NCI-H187 (cell line): ENCODE measurements at places on chromosomes 12 and 14.

GRCh38 chr14:24971255-24971654, 78.7 kb downstream of the STXBP6 start:
- no peak for DNase-seq

DNA sequence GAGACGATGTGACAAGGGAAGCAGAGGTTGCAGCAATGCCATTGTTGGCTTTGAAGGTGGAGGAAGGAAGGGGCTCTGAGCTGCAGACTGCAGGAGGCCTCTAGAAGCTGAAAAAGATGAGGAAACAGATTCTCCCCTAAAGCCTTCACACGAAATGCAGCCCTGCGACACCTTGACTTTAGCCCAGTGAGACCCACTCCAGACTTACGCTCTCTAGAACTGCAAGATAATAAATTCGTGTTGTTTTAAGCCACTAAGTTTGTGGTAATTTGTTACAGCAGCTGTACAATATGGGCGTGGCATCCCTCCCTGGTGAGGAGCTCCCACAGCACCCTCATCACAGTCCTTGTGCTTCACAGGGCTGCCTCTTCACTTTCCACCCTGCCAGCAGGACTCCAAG, 53.2 kb downstream of the GOLGA5 start:
- DNase-seq = no peak

- DNase-seq = no peak
Measured at GRCh38 chr12:32490801-32491200, 91.4 kb downstream of the FGD4 start.

DNA sequence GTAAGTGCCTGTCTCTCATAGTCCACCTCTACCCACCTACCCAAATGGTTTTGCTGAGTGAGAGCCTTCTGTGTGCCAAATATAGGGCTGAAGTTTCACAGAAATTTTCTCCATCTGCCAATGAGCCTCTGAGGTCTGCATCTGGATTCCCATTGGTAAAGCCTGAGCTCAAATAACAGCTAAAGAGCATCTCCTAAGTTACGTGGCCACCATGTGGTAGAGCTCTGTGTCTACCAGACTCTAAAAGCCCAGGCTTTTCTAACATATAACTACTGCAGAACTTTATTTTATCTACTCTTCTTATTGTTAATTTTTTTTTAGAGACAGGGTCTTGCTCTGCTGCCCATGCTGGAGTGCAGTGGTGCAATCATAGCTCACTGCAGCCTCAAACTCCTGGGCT, 16.0 kb downstream of the AMDHD1 start:
- DNase-seq = no peak

DNA sequence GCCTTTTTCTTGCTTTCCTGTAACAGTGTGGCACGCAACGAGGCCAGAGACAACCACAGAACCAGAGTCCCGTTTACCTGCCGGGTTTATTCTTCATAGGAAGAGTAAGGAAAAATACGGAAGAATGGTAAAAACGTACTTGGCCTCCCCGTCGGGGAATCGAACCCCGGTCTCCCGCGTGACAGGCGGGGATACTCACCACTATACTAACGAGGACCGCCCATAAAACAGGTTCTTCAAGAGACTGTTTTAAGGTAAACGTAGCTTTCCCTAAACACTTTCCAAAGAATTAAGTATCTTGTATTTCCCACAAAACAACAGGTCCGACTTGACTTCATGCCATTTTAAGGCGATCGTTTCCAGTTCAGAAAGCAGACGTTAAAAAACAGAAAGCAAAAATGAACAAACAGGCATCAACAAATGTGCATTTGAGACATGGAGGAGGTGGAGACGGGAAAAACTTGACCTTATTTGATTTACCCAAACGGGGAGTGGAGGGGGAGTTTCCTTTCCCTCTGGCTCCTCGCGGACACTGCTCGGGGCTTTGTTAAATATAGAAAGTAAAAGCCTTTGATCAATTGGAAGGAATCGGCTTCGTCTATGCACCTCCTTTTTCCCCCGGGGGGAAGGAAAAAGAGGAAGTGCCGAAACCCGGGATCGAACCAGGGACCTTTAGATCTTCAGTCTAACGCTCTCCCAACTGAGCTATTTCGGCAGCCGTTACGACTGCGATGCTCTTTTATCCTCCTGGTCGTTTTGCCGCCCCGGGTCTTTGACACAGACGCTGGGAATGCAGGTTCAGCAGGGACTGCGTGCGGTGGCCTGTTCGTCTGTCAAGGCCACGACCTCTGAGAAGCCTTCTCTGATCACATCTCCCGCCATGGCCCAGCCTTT, 13.0 kb upstream of the UBC start:
- DNase-seq = no peak

DNA sequence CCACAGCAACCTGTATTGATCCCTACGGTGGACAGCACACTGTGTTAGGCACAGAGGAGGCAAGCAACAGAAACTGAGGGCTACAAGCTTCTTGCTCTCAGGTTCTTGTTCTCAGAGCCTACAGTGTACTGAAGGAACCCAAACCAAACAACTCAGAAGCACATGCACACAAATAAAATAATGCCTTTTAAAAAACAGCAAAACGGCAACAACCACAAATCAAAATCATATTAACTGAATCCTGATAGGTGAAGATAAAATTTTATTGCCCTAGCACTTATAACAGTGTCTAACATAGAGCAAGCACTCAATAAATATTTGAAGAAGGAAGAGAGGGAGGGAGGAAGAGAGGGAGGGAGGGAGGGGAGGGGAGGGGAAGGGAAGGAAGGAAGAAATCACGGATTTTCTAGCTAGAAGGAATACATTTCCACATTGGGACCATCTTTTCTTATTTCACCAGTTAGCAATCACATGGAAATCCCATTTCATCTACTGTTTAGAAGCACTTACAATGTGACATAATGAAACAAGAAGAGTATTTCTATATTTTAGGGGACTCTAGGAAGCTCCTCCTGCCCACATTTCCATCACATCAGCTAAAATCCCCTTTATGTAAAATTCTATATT, 27.2 kb downstream of the DMAC2L start:
- DNase-seq = no peak

- no peak for DNase-seq
Measured at GRCh38 chr12:46490635-46491034, 118.1 kb upstream of the SLC38A2 start.

DNA sequence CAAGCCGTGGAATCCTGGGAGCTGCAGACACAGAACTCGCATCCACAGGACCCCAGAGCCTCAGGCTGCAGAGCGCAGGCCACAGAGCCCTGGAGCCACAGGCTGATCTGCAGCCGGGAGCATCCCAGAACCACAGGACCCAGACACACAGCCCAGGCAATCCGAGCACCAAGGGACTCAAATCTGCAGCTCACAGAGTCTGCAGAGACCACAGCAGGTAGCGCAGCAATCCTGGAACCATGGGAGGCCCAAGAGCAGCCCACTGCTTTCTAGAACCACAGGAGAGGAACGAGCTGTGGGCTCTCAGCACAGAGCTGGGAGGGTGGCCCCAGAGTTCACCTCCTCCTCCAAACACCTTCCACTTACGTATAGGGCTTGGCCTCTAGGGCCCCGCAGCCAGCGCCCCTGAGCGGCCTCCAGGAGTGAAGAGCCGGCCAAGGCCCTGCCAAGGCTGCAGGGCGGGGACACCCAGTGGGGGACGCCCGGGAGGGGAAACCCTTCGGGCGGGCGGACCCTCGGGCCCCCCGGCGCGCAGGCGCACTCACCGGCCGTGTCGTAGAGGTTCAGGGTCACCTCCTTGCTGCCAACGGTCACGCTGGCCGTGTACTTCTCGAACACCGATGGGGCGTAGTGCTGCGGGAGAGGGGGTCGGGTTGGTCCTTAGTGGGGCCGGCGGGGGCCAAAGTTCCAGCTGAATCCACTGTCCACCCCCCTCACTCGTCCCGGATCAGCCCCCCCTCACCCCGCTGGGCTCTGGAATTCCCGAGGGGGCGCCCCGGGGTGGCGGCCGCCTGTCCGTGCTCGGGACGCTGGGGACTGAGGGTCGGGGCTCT, 665 bp downstream of the RHOF start:
- DNase-seq = no peak

- no peak for DNase-seq
Measured at GRCh38 chr14:61925043-61925442, 162.8 kb downstream of the SNAPC1 start.

DNA sequence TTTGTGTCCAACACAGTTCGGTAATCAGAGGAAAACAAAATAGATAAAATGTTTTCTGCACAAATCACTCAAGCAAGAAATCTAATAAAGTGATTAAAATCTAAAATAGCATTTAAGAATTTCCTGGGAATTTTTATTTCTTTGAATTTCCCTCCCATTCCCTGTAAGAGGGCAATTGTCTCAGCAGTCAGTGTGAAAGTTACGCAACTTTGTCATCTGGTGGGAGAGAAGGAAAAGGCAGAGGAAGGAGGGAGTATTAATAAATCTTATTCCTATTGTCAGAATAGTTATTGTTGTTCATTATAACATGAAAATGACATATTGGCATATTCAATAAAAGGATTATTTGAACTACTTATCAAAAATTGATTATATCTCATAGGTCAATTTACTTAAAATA, 464.9 kb downstream of the PRKD1 start:
- no peak for DNase-seq

GRCh38 chr12:124727264-124727800, 136.3 kb downstream of the SCARB1 start:
- DNase-seq = no peak

DNA sequence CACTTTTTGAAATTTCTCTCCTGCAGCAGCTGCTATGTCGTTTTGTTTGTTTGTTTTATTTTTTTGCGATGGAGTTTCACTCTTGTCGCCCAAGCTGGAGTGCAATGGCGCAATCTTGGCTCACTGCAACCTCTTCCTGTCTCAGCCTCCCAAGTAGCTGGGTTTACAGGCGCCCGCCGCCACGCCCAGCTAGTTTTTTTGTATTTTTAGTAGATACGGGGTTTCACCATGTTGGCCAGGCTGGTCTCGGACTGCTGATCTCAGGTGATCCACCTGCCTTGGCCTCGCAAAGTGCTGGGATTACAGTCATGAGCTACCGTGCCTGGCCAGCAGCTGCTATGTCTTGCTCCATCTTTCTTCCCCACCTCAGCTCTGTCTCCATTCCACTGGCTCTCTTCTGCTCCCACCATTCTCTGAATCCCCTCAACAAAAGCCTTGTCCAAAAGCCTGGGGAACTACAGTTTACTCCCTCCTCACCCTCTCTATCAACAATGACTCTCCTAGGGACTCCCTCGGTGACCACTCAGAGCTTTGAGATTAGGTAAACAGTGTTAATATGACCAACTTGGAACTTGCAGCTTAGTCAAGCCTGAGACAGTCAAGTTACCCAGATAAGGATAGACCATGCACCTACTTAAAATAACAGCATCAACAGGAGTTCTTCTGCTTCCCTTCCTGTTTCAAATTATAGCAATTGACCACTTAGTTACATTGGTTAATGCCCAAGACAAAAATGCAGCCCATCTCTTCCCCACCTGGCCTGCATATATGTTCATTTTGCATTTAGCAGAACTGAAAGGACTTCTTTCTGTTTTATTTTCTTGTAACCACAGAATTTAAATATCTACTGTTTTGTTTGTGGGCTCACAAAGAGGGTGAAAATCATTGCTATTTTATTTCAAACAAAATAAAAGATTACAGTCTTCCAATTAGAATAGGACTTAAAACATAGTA, 189.0 kb upstream of the AMIGO2 start:
- no peak for DNase-seq

- no peak for DNase-seq
Measured at GRCh38 chr14:79137045-79137430, 966.9 kb downstream of the NRXN3 start.

- no peak for DNase-seq
Measured at GRCh38 chr14:64654246-64654900, 49.9 kb upstream of the PLEKHG3 start.

DNA sequence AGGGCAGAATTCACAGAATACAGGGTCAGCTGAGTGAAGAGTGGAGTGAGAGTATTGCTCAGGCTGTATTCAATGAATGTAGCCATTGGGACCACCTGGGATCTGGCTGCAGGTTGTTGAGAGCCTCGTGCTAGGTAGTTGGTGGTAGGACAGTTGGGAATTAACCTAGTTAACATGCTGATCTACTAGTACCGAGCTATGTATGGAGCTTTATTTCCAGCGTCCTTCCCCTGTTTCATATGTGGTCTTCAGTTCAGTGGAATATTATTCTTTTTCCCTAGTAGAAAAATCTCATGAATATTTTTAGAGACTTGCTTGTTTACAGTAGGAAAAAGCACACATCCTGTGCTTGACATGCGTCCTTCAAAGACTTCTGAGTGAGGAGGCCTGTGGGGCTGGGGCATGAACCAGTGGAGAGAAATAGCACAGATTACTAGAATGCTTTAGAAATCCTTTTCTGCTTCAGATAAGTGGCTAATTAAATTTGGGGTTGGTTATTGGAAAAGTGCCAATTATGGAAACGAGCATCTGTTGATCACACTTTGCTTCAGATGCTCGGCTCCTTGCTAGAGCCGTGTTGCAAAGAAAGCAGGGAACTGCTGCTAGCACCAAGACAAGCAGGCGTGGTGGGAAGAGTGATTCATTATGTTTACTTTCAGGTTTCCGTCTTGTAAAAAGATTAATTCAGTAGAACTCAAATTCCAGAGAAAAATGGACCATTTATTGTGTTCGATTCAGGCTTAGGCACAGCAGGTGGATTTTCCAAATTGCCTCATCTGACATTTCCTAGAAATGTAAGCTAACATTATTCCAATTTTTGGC, 53.6 kb downstream of the ARF6 start:
- DNase-seq = peak; percentile 47

DNA sequence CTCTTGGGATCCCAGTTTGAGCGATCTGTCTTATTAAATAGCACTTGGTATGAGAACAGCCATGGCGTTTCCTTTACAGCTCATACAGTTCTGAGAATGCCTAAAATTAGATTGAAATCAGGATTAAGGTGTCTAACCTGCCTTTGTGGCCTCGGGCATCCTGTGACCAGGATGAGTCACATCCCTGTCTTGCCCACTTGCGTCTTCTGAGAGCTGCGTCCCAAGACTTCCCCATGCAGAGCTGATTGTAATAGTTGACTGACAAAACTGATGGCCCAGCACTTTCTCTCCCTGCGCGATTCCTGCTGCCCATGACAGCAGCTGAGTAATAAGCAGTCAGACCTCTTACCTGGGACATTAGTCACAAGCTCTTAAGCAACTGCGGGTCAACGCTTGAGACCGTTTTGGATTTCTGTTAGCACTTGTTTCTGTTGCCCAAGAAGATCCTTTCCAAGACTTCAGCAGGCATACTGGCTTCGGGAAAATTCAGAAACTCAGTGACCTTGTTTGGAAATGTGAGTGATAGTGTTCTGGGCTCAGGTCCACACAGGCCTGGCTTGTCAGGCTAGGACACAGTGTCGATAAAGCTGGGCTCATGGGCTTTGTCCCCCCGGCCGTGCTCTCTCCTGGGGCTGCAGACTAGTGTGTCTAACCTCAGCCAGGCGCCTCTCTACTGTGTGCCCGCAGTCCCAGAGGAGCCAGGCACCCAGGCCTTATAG, 169.9 kb upstream of the HIF1A start:
- no peak for DNase-seq
